CD14-positive monocyte (primary cell): ENCODE measurements at places on chromosomes 2 and 18. TPM values are rescaled to one million over a fixed set of nuclear protein-coding genes. Genes with fewer than 3 reads are reported as not detected.

Gene CRYGD
- polyA plus RNA-seq: not detected in 2 replicates

Gene TXNDC2
- polyA plus RNA-seq: 0.10 TPM

Gene PPP1R1C
- not detected for polyA plus RNA-seq

Gene LPIN1
- polyA plus RNA-seq: 7.6 and 17.6 TPM in 2 replicates

Gene SLC19A3
- polyA plus RNA-seq: not detected

DNA sequence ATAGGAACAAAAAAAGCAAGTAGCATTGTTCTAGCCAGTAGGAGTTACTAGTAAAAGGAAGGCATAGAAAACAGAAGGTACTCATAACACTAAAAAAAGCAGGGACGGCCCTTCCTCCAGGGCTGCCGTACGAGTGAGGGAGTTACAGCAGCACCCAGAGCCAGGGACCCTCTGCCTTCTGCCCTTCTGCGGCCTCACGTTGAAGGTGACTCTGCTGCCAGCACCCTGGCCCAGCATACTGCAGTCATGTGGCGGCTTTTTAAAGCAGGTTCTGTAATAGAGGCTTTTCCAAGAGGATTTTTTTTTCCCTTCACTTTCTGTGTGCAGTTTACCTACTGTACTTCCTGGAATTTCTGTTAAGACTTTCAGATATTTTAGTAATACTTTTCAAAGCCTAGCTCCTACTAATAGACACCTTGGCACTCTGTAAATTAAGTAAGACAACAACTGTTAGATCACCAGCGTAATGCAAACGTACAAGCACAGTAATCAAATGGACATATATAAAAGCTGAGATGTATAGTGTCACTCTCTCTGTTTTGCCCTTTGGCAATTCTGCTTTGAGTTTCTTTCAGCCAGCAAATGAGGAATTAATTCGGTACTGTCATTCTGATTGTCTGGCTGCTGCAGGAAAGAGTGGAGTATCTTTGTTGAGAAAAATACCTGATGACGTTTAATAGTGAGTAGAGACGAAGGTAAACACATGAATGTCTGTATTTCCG is 161.5 kb downstream of the PTGR3 start:
- no peak overlapping the region for H3K27ac ChIP-seq
- no peaks in the 10 kb centered on the region for H3K36me3 ChIP-seq
- no peak overlapping the region for H3K4me3 ChIP-seq
- no peaks in the 10 kb centered on the region for H3K27me3 ChIP-seq

GRCh38 chr2:445896-446295 is 158.0 kb upstream of the ALKAL2 start:
- H3K36me3 ChIP-seq: no peaks in the 10 kb centered on the region
- no peaks in the 10 kb centered on the region for H3K4me1 ChIP-seq
- no peaks in the 10 kb centered on the region for H3K27me3 ChIP-seq
- no peak overlapping the region for H3K4me3 ChIP-seq
- no peak for DNase-seq
- H3K27ac ChIP-seq: no peak overlapping the region

DNA sequence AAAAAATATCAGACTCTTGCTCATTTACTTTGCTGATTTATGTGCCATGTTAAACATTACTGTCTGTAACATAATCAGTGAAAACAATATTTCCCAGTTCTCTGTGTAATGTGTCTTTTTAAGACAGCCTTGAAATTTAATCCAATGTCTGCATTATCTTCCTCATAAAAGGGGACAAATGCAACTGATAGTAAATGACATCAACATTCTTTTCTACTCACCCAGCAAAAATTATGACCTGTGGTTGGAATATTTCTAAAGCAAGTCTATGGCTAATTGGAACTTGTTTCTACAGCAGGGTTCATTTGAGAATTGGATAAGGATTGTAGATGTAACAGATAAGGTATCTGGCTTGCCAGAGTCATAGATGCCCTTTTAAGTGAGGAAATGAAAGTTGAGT is 34.8 kb downstream of the C1D start:
- no peak for DNase-seq
- no peak overlapping the region for H3K27ac ChIP-seq
- no peaks in the 10 kb centered on the region for H3K4me1 ChIP-seq
- H3K27me3 ChIP-seq: no peaks in the 10 kb centered on the region
- H3K36me3 ChIP-seq: no peaks in the 10 kb centered on the region

- peak overlapping the region; percentile 93 for H3K27ac ChIP-seq
- no peaks in the 10 kb centered on the region for H3K27me3 ChIP-seq
- peak overlapping the region; percentile 61 for H3K4me3 ChIP-seq
- no peaks in the 10 kb centered on the region for H3K36me3 ChIP-seq
- peak; percentile 22 for DNase-seq
Measured at GRCh38 chr18:54946149-54946581, 13.1 kb downstream of the CCDC68 start.

DNA sequence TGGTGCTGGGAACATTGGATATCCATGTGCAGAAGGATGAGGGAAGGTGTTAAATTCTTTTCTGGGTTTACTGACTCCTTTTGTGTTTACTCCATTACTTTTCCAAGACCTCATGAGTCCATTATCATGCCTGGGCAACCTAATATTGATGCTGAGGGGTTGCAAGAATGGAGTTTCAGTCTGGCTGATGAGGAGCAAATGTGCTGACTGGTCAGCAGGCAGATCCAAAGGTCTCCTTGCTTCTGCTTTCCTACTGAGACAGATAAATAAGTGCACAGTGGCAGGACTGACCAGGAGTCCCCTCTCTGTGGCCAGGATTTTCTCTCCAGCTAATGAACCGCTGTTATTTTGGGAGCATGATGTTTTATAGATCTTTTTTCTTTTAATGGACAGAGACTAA is 43.6 kb upstream of the WIPF1 start:
- H3K27me3 ChIP-seq: no peaks in the 10 kb centered on the region
- H3K4me3 ChIP-seq: no peak overlapping the region
- no peak overlapping the region for H3K27ac ChIP-seq
- no peak for DNase-seq
- H3K4me1 ChIP-seq: peaks cover 5% of the 10 kb centered on the region

DNA sequence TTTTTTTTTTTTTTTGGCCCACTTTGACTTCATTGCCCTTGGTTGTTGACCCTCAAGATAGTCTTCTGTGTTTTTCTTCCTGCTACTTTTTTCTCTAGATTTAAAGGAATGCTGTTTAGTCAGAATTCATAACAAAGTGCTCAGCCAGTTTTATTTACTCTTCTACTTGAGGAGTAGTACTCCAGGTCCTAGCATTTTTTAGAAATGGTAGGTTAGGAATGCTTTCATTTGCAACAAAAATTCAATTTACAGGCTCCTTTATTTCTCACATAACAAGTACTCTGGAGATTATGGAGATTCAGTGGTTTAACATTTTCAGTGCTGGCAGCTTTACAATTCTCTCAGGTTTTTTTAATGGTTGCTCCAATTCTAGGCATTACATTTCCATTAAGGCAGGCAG is 58.2 kb downstream of the KIAA1328 start:
- H3K4me3 ChIP-seq: no peak overlapping the region
- no peaks in the 10 kb centered on the region for H3K27me3 ChIP-seq
- DNase-seq: no peak
- no peak overlapping the region for H3K27ac ChIP-seq
- no peaks in the 10 kb centered on the region for H3K4me1 ChIP-seq
